ENCODE measurements at places on chromosomes 11 and 22. TPM values are rescaled to one million over a fixed set of nuclear protein-coding genes. Genes with fewer than 3 reads are reported as not detected.
A peak's percentile ranks its signal among the peaks of the same experiment; 100 is the strongest.

The SCUBE1 gene
- total RNA-seq, result 3.3 TPM

The TBX10 gene
- not detected for total RNA-seq

The MUC15 gene
- not detected for total RNA-seq

The LGALS12 gene
- total RNA-seq, result 32.1 TPM

The POTEH gene
- total RNA-seq, result not detected

GRCh38 chr11:126341760-126342161 lies 13.7 kb upstream of the ST3GAL4 start:
- no peak for DNase-seq

The OR51B2 gene
- not detected for total RNA-seq

The CLDN5 gene
- 42.1 TPM for total RNA-seq

GRCh38 chr11:126216526-126217305 lies 5.1 kb downstream of the FAM118B start:
- no peak for DNase-seq

- peak; percentile 53 for DNase-seq
These were observed 5.4 kb upstream of the APOL2 start for GRCh38 chr22:36244522-36245391.

GRCh38 chr11:78560153-78560552 lies 14.5 kb downstream of the NARS2 start:
- no peak for DNase-seq

The TMX2 gene
- total RNA-seq, result 80.3 TPM

- DNase-seq, result no peak
These were observed 584.0 kb downstream of the KCNA4 start for GRCh38 chr11:29432719-29433325.

The SOX10 gene
- 1.9 TPM for total RNA-seq

DNA sequence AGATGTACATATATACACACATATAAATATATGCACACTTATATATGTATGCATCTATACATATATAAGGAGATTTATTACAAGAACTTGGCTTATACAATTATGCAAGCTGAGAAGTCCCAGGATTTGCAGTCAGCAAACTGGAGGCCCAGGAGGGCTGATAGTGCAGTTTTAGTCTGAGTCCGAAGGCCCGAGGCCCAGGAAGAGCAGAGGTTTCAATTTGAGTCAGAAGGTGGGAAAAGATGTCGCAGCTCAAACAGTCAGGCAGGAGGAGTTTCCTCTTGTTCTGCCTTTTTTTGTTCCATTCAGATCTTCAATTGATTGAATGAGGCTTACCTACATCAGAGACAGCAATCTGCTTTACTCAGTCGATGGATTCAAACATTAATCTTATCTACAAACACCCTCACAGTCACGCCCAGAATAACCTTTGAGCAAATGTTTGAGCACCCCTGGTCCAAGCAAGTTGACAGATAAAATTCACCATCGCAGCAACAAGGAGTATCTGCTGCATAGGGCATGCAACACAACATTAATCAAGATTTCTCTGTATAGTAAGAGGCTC lies 4.0 kb upstream of the SGSM1 start:
- DNase-seq, result no peak

DNA sequence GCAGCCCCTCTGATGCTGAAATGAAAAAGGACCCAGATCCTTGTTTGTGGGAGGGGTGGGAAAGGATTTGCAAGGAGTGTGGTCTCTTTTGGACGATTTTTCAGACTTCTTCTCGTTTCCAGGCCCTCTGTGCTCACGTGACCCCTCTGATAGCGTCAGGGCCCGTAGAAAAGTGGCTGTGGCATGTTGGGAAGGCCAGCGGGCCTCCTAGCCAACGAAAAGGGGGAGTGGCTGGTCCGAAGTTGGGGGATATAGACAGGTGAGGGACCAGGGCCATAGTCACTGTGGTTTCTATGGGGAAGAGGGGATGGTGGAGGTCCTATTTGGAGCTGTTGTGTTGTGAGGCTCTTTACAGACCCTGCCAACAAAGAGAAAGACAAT lies 6.6 kb downstream of the PARVB start:
- DNase-seq, result no peak

- DNase-seq, result no peak
These were observed 22.3 kb downstream of the CBX7 start for GRCh38 chr22:39130152-39130704.

GRCh38 chr11:115385226-115385625 lies 119.0 kb downstream of the CADM1 start:
- no peak for DNase-seq

The ACR gene
- 1.5 TPM for total RNA-seq
